Fibroblast of skin of back (primary cell): ENCODE measurements at places on chromosomes 13 and 19.

GRCh38 chr19:8057545-8058270 is 5.1 kb downstream of the CCL25 start:
- no peak for DNase-seq

- DNase-seq = peak; percentile 60
These were observed 1.1 kb upstream of the MYBPC2 start for GRCh38 chr19:50431343-50432220.

DNA sequence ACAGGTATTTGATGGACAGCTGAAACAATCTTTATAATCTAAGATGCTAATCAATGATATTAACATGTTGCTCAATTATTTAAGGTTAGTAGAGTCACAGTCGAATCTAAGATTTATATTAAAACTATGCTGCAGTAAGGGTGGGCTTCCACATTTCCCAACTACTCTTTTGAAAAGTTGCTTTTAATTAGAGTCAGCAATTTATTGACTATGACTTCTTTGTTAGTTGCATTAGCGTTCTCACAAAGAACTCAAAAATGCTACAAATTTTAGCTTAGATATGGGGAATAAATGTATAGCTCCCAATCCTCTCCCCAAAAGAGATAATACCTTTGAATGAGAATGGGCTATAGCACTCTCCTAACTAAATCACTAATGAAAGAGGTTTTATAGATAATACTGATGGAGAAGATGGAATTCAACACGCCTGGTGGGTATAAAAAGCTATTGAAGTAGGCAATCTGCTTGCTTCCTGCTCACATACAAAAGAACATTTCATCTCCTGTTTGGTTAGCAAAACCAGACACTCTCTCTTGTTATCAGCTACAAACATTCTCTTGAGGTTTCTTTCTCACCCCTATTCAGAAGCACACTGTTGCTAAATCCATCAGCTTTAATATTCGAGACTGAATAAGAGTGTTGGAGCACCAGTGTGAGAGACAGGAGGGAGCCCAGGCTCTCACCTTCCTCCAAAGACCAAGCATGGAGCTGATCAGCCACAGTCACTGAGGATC is 2.4 kb upstream of the FLT1 start:
- no peak for DNase-seq

GRCh38 chr19:42086770-42087550 is 11.0 kb downstream of the ZNF574 start:
- no peak for DNase-seq

DNA sequence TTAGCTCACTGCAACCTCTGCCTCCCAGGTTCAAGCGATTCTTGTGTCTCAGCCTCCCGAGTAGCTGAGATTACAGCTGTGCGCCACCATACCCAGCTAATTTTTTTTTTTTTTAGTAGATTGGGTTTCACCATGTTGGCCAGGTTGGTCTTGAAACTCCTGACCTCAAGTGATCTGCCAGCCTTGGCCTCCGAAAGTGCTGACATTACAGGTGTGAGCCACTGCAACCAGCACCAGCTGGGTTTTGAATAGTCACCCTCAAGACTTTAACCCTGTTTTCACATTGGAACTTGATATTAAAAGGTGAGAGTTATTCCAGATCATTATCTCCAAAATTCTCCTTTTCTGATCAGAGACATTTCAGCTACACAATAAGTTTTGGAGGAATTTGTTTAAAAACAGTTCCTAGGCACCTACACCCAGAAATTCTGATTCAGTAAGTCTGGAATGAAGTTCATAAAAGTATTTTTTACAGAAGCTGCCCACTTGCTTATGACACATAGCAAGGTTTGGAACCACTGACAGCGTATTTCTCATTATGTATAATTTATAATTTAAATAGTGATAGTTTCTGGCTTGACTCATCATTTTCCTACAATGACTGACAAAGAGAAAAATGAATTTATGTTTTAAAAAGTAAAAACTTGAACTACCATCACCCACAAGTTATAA is 417.3 kb downstream of the DIAPH3 start:
- DNase-seq = peak; percentile 82

- DNase-seq = no peak
These were observed 155.3 kb upstream of the ZNF507 start for GRCh38 chr19:32189956-32190706.

GRCh38 chr13:100130092-100130491 is 41.2 kb downstream of the PCCA start:
- peak; percentile 20 for DNase-seq

GRCh38 chr13:93086329-93086728 is 140.3 kb upstream of the GPC6 start:
- no peak for DNase-seq

DNA sequence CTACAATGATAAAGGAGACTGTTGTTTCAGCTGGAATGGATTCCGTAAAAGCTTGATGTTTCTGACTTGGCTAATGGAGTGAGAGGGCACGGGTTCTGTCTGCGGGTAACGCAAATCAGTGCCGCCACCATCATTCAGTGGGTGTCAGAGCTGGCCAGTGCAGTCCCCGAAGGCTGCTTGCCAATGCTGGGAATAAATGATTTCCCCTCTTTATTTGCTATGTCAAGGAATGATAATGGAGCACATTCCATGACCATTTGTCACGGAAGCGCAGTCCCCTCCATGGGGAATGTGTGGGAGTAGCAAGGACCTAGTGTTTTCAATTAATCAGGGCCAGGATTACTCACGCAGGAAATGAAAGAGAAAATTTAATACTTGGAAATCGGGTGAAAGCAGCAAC is 899.3 kb downstream of the UQCRFS1 start:
- peak; percentile 96 for DNase-seq

DNA sequence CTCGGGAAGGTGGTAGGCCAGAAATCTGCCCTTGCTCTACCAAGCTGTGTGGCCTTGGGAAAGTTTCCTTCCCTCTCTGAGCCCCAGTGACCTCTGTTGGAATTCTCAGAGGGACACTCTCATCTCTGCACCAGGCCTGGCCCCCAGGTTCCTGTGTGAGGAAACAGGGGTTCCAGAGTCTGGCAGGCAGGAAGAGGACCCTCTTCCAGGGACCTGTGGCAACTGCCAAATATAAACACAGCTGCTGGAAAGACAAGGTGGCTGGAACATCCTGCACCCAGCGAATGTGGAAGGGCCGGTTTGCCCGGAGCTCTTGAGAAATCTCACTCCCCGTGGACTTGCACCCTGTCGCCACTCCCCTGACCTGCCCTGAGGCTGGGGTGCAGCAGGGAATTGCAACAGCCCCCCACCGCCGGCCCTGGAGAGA is 52.8 kb downstream of the GADD45B start:
- no peak for DNase-seq

GRCh38 chr13:85498774-85499173 is 300.4 kb downstream of the SLITRK6 start:
- no peak for DNase-seq

DNA sequence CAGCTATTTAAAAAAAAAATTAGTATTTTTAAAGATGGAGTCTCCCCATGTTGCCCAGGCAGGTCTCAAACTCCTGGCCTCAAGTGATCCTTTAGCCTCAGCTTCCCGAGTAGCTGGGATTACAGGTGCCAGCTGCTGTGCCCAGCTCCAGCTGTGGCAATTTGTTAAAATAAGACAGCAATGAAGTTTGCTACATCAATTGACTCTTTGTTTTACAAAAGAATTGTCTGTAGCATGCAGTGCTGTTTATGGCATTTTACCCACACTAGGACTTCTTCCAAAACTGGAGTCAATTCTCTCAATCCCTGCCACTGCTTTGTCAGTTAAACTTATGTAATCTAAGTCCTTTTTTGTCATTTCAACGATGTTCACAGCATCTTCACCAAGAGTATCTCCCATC is 49.3 kb downstream of the NDFIP2 start:
- no peak for DNase-seq

DNA sequence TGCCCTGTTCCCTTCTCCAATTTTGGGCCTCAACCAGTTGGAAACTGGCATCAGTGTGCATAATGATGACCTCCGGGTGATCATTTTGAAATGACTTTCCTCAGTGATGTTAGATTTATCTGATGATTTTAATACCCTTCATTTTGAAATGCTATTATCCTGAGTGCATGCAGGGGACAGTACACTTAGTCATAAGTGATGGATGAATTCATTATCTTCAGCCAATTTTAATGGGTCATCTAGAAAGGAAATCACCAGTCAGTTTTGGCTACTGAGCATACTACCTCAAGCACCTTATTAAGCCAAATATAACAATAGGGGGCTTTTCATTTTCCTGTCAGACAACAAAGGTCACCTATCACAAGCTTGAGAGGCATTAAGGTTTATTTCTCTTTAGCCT is 118.5 kb upstream of the MIR17HG start:
- no peak for DNase-seq

DNA sequence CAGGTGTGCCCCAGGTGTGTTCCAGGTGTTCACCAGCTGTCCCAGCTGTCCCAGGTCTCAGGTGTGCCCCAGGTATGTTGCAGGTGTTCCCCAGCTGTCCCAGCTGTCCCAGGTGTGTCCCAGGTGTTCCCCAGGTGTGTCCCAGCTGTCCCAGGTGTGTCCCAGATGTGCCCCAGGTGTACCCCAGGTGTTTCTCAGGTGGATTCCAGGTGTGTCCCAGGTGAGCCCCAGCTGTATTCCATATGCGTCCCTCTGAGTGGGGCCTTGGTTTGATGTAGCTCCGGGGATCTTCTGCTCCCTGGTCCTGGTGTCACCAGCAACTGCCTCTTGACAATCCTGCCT is 719 bp upstream of the GRK1 start:
- DNase-seq = no peak

- DNase-seq = no peak
These were observed 389.8 kb downstream of the TBC1D4 start for GRCh38 chr13:75092143-75092542.

DNA sequence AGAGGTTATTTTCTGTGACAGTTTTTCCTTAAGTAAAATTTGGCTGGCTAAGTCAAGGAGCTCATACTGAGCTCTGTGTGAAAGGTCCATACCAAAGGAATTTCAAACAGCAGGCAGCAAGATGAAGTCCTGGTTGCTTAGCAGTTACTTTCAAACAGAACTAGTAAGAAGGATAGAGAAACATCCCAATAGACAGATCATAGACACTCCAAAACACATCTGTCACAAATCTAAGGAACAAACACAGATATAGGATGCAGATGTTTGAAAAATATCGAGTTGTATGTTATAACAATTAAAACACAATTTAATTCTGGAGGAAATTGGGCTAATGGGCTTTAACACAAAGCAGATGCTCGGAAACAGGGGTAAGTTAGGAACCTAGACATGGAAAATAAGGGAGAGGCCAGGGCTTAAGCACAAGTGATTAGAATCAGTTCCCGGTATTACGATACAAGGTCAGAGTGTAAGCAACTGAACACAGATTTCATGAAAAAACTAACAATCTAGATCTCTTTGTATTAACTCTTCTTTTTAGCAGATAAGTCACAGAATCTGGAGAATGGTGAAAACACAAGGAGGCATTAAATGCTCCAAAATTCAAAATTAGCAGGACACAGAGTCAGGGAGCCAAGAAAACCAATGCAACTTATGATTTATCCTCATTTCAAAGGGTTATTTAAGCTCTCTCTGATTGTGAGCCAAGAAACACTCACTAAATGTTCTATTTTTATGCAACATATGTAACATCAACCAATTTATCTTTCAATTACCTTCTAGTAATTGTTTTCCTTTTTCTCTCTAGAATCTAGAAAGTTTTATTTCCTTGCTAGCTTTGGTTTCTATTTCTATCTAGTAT is 1992.9 kb upstream of the PCDH20 start:
- peak; percentile 38 for DNase-seq

DNA sequence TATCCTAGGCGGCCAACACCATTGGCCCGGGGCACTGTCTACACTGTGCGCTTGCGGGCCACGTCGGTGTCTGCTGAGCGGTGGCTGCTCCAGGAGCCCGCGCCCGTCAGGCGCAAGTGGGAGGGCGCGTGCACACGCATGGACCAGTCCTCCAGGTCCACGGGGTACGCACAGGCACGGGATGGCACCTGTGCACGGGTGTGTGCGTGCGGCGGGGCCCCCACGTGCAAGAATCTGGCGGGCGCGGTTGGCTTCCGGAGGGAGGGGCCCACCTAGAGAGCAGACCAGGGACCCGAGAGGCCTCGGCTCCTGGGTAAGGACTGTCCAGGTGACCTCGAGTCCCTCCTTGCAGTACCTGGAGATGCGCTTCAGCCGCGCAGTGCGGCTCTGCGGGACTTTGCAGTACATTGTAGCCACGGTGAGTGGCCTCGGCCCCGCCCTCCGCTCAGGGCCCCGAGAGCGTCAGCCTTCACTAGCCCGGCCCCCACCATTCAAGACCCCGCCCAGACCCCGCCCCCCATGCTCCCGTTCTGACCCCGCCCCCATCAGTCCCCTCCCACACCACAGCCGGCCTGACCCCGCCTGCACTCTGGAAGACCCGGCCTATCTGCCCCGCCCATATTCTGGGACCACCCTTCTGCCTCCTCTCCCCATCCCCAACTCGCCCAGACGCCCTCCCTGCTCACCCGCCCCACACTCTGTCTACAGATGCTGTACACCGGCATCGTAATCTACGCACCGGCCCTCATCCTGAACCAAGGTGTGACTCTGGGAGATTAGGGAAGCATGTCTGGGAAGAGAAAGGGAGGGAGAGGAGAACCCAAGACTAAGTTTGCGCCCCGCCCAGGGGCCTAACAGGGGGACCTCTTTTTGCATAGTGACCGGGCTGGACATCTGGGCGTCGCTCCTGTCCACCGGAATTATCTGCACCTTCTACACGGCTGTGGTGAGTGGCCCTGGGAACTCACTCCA is 2.3 kb downstream of the SLC5A5 start:
- DNase-seq = peak; percentile 22

GRCh38 chr19:30225676-30226463 is 146.3 kb upstream of the ZNF536 start:
- peak; percentile 5 for DNase-seq

- DNase-seq = peak; percentile 67
These were observed 11.8 kb upstream of the CSNK1G2 start for GRCh38 chr19:1929021-1929742.

DNA sequence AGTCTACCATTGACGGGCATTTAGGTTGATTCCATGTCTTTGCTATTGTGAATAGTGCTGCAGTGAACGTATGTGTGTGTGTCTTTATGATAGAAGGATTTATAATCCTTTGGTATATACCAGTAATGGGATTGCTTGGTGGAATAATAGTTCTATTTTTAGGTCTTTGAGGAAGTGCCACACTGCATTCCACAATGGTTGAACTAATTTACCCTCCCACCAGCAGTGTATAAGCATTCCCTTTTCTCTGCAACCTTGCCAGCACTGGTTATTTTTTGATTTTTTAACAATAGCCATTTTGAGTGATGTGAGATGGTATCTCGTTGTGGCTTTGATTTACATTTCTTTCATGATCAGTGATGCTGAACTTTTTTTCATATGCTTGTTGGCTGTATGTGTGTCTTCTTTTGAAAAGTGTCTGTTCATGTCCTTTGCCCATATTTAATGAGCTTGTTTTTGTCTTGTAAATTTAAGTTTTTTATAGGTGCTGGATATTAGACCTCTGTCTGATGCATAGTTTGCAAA is 37.5 kb downstream of the RFC3 start:
- peak; percentile 23 for DNase-seq

GRCh38 chr19:48606463-48607358 is at the start of gene SPACA4:
TSS of gene SPACA4 (plus strand) at chr19:48606742. CDS start at chr19:48606979, 237 bp downstream.
- DNase-seq = no peak
